ENCODE measurements at places on chromosomes 7 and 10. TPM values are rescaled to one million over a fixed set of nuclear protein-coding genes. Genes with fewer than 3 reads are reported as not detected.

Gene FAM25C
- not detected for total RNA-seq

Gene KCND2
- not detected for total RNA-seq

Gene HNRNPF
- 562 TPM for total RNA-seq

Gene CALML3
- not detected for total RNA-seq

DNA sequence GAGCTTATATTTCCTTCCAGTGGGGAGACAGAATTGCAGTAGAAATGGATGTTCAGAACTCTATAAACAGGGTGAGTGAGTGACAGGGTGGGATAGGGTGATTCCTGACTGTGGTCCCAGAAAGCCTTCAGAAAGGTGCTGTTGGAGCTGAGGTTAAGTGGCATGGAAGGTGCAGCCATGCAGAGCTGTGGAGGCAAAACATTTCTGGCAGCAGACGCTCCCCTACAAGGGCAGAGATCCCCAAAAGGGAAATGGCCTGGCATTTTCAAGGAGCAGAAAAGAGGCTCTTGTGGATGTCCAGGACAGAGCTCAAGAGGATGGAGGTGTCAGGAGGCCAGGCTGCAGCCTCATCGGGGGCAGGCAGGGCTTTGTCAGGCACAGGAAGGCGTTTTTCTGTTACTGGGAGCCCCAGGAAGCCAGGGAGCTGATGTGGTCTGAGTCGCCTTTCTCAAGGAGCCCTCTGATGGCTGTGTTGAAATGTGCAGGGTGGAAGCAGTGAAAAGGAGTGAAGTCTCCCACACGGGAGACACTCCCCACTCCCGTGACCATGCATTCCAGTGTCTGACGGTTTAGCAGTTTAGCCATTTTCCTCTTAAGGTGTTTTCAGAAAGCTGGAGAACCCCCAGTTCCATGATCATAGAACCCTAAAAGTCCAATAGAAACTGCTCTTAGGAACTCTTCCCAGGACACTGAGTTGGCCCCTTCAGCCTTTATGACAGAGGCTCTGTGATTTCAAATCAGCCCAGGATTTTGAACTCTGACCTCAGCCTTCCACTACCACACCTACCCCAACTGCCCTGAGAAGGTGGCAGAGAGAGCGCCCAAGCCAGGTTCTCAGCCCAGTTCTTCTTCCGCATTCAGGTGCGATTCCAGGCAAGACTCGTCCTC, 96.2 kb downstream of the C10orf105 start:
- no peaks in the 10 kb centered on the region for H3K4me1 ChIP-seq
- H3K4me3 ChIP-seq, result no peak overlapping the region
- no peak for DNase-seq
- no peaks in the 10 kb centered on the region for H3K27me3 ChIP-seq
- H3K36me3 ChIP-seq, result no peaks in the 10 kb centered on the region
- no peak overlapping the region for H3K27ac ChIP-seq

- no peak overlapping the region for H3K27ac ChIP-seq
- H3K36me3 ChIP-seq, result no peaks in the 10 kb centered on the region
- peaks cover 3% of the 10 kb centered on the region for H3K4me1 ChIP-seq
- H3K27me3 ChIP-seq, result no peaks in the 10 kb centered on the region
- no peak for DNase-seq
- no peak overlapping the region for H3K4me3 ChIP-seq
Measured at GRCh38 chr10:69312528-69312927, 34.2 kb downstream of the HK1 start.

DNA sequence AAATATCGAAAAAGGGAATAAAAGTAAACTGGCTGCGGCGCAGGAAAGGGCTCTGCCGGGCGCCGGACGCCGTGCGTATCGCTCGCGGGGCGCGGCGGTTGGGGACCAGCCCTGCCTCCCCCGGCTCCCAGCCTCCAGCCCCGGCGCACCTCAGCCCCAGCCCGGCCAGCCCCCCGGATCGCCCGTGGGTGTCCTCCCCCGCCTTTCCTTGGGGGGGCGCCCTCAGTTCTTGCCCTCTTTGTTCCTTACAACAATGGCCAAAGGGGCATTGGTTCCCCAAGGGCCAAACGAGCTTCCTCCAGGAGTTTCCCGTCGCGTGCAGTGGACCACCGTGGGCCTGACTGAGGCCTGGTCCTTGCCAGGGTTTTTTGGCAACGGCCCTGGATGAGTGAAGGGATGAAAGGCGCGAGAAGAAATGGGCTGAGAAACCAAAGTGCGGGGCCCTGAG, 1.2 kb downstream of the MACROH2A2 start:
- no peak overlapping the region for H3K4me3 ChIP-seq
- H3K36me3 ChIP-seq, result no peaks in the 10 kb centered on the region
- no peak overlapping the region for H3K27ac ChIP-seq
- peaks cover 24% of the 10 kb centered on the region for H3K27me3 ChIP-seq

- no peaks in the 10 kb centered on the region for H3K4me1 ChIP-seq
- no peak overlapping the region for H3K27ac ChIP-seq
- H3K4me3 ChIP-seq, result no peak overlapping the region
- H3K27me3 ChIP-seq, result no peaks in the 10 kb centered on the region
- no peaks in the 10 kb centered on the region for H3K36me3 ChIP-seq
Measured at GRCh38 chr10:4721999-4722753, 103.8 kb upstream of the AKR1E2 start.

DNA sequence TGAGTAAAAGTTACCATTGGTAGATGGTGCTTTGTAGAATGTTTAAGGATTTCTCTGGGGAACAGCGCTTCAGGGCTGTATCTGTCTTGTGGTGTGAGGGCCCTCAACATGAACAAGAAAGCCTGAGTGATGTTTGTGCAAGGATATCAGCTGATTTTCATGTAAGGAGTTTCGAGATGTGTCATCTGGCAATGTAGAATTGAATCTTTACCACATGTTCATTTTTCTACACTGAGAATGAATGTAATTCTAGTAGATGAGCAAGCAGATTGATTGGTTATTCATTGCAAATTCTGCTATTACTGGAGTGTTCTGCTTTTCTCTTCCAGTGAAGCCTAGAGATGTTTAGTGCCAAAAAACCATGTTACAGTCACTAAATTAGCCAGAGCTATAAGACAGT, 87.7 kb downstream of the ST7 start:
- H3K4me3 ChIP-seq, result no peak overlapping the region
- no peaks in the 10 kb centered on the region for H3K4me1 ChIP-seq
- no peaks in the 10 kb centered on the region for H3K27me3 ChIP-seq
- no peaks in the 10 kb centered on the region for H3K36me3 ChIP-seq
- no peak for DNase-seq
- H3K27ac ChIP-seq, result no peak overlapping the region

DNA sequence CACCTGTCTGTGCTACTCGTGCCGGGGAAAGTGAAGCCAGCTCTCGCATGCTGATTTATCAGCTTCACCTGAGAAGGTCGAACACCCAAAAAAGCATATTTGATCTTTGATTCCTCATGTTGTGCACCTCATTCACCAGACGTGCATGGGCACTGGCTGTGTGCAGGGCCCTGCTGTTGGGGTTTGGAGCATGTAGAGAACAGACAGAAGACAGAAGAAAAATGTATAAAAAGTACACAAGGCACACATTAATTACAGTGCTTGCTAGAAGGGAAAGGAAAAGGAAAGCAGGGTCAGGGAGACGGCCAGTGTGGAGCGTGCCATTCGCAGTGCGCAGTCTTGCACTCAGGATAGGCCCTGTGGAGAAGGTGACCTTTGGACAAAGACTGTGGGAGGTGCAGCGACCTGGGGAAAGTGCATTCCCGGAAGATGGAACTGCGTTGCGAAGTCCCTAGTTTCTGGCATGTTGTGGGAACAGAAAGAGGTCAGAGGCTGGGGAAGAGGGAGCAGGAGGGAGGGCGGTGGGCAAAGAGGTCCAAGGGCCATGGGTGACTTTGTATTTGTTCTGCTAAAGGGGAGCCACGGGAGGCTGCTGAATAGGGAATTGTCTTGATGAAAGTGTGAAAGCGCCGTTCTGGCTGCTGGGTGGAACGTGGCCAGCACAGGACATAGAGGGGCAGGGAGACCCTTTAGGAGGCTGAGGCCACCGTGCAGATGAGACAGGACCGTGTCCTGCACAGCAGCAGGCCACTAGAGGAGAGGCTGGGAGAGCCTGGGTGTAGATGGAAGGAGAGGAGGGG, 232.8 kb downstream of the GLRX3 start:
- H3K36me3 ChIP-seq, result no peaks in the 10 kb centered on the region
- no peaks in the 10 kb centered on the region for H3K4me1 ChIP-seq
- no peak for DNase-seq
- no peaks in the 10 kb centered on the region for H3K27me3 ChIP-seq
- H3K27ac ChIP-seq, result no peak overlapping the region
- no peak overlapping the region for H3K4me3 ChIP-seq

- no peaks in the 10 kb centered on the region for H3K27me3 ChIP-seq
- no peak overlapping the region for H3K27ac ChIP-seq
- H3K4me1 ChIP-seq, result no peaks in the 10 kb centered on the region
- H3K36me3 ChIP-seq, result no peaks in the 10 kb centered on the region
- H3K4me3 ChIP-seq, result no peak overlapping the region
- DNase-seq, result no peak
Measured at GRCh38 chr10:101759309-101760247, 16.3 kb downstream of the FGF8 start.

GRCh38 chr7:28729727-28730126, 228.4 kb downstream of the TRIL start:
- DNase-seq, result no peak
- no peaks in the 10 kb centered on the region for H3K27me3 ChIP-seq
- no peaks in the 10 kb centered on the region for H3K4me1 ChIP-seq
- no peak overlapping the region for H3K27ac ChIP-seq

- no peak overlapping the region for H3K4me3 ChIP-seq
- peaks cover 9% of the 10 kb centered on the region for H3K4me1 ChIP-seq
Measured at GRCh38 chr7:134129856-134130523, 2.9 kb downstream of the LRGUK start.

DNA sequence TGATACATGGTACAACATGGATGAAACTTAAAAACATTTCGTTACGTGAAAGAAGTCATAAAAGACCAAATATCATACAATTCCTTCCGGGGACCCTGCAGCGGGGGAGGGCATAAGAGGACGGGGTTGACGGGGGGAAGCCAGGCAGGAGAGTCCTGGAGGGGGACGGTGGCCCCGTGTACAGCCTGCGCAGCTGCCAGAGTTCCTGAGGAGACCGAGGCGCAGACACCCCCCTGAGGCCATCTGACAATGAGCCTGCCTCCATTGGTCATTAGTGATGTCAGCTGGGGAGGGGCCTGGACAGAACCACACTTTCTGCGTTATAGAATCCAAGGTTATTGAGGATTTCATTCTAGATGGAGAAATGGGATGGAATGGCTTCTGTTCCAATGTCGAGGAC, 47.2 kb downstream of the PRKAG2 start:
- H3K36me3 ChIP-seq, result no peaks in the 10 kb centered on the region
- H3K27me3 ChIP-seq, result no peaks in the 10 kb centered on the region
- H3K4me1 ChIP-seq, result peaks cover 4% of the 10 kb centered on the region
- no peak for DNase-seq
- H3K27ac ChIP-seq, result no peak overlapping the region

- no peaks in the 10 kb centered on the region for H3K27me3 ChIP-seq
- no peak overlapping the region for H3K4me3 ChIP-seq
- no peak overlapping the region for H3K27ac ChIP-seq
- H3K36me3 ChIP-seq, result no peaks in the 10 kb centered on the region
Measured at GRCh38 chr7:142927949-142928348, 5.6 kb downstream of the TRPV5 start.

DNA sequence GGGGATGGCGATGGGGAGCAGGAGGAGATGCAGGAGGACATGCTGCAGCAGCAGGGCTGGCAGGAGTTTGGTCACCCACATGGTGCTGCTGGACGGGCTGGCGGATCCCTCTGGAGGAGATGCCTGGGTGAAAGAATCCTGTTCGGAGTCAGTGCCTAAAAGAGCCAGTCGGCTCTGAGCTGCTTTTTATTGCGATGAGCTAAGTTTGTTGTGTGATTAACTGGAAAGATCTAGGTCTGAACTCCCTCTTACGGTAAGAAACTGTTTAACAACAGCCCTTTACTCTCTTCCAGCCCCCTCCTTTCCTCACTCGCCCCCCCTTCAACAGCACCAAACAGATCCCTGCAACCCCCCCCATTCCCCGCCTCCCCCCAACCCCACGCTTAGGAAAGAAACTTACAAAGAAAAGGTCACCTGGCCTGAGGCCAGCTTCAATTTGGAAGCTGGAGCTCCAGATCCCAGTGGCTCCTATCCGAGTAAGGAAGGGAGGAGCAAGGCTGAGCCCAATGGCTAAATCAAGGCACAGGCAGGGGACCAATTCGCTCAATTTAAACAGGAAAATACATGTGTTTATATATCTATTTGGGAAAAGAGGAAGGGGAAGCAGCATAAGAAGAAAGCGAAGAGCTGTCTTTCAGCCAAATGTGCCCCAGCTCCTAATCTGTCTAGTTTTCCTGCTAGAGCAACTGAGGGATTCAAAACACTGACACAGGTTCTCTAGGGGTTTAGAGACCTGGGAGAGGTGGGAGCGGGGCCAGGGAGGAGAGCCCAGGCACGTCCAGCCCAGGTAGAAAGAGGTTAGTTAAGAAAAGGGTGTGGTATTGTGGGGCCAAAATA, at the start of gene HGF:
Gene HGF, minus strand, starts transcription at position 157 of the 837 bp plus-strand sequence. Its CDS starts 76 bp downstream, at position 81.
- no peak for DNase-seq
- H3K4me1 ChIP-seq, result no peaks in the 10 kb centered on the region
- no peak within 1 kb of the TSS for H3K4me3 ChIP-seq
- no peaks in the 10 kb centered on the region for H3K36me3 ChIP-seq
- H3K27me3 ChIP-seq, result no peaks in the 10 kb centered on the region
- H3K27ac ChIP-seq, result no peak within 1 kb of the TSS
